AML-193 (cell line): ENCODE measurements at places on chromosomes 13 and 19.

- peak; percentile 90 for DNase-seq
Measured at GRCh38 chr13:46211483-46212351, at the start of gene LRRC63. Gene LRRC63, plus strand, starts transcription at chr13:46211928. Its CDS starts 1,107 bp downstream, at chr13:46213035.

- DNase-seq, result no peak
Measured at GRCh38 chr13:18948012-18948663, 233.5 kb downstream of the TUBA3C start.

- DNase-seq, result no peak
Measured at GRCh38 chr13:113452942-113453901, at the start of gene ADPRHL1. Gene ADPRHL1, minus strand, starts transcription at chr13:113453488. Its CDS starts 51 bp downstream, at chr13:113453437.

DNA sequence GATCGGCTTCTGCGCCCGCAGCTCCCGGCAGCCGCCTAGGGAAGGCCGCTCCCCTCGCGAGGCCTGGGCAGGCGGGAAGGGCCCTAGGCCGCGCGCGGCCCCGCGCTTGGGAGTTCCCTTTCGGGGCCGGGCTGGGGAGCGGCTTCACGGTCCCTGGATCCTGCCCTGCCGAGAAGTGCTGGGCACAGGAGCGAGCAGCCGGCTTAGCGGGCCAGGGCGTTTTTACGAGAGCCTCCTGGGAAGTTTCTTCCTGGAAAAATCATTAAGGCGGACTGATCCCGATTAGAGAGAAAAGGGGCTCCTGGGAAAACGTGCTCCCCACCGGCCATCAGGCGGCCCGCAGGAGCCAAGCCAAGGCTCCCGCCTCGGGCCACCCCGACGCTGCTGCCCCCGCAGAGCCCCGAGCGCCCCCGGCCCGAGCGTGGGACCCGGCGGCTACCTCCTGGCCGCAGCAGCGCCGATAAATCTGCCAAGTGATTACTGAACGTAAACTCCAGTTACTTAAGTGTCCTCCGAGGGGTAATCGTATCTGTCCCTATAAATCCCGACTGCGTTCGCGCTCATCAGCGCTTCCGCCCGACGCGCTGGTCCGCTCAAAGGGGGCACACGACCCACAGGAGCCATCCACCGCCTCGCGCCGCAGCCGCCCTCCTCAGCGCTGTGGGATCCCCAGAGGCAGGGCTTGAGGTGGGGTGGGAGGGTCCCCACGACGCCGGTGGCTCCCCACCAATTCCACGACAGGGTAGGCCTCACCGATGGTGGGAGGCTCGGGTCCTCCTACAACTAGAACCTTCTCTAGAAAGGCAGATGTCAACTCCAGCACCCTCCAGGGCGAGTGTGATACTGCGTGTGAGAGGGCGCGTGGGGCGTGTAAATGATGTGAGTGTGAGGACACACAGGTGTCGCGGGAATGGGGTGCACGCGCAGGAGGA, 2.8 kb downstream of the ZIC5 start:
- DNase-seq, result no peak
